IPS-NIHi11 (cell line): ENCODE measurements at places on chromosomes 2 and 18.

DNA sequence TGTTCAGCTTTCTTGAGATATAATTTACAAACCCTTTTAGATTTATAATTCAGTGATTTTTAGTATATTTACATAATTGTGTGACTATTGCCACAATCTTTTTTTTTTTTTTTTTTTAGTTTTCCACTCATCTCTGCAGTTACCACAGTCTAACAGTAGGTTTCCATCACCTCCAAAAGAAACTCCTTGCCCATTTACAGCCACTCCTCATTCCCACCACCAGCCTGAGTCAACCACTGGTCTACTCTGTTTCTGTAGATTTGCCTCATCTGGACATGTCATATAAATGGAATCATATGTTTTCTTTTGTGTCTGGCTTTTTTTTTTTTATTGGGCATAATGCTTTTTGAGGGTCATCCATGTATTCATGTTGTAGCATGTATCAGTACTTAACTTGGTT lies 16.1 kb downstream of the MTX2 start:
- no peak for DNase-seq

DNA sequence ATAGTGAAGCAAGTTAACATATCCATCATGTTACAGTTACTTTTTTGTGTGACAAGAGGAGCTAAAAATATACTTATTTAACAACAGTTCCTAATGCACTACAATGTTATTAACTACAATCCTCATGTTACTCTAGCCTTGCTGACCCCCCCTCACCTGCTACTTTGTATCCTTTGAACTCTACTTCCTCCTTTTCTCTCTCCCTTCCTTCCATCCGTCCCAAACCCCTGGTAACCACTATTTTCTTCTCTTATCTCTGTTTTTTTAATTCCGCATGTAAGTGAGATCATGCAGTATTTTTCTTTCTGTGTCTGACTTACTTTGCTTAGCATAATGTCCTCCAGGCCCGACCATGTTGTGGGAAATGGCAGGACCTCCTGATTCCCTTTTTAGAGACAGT lies 59.4 kb downstream of the NPAS2 start:
- DNase-seq = no peak

DNA sequence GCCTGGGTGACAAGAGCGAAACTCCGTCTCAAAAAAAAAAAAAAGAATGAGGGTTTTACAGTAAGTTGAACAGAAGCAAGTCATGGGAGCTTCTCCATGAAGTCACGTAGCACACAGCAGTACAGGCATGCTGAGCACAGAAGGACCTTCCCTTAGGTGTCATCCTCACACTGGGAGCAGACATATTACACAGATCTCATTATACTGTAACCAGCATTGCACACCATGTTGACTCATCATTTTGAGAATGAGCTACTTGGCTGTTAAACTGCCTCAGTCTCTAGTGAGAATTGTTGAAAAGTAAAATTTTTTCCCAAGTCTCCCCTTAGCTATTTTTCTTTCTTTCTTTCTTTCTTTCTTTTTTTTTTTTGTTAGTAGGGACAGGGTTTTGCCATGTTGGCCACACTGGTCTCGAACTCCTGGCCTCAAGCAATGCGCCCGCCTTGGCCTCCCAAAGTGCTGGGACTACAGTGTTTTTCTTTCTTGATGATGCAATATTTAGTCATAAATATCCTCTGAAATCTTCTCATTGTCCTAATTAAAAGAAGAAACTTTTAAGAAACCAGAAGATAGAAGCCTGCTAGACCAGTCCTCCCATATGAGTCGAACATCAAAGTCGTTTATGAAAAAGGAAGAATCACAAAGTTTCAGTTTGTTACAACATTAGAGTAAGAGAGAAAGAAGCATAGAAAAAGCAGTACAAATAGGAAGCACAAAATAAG lies 37.9 kb upstream of the PPP1CB start:
- DNase-seq = no peak

DNA sequence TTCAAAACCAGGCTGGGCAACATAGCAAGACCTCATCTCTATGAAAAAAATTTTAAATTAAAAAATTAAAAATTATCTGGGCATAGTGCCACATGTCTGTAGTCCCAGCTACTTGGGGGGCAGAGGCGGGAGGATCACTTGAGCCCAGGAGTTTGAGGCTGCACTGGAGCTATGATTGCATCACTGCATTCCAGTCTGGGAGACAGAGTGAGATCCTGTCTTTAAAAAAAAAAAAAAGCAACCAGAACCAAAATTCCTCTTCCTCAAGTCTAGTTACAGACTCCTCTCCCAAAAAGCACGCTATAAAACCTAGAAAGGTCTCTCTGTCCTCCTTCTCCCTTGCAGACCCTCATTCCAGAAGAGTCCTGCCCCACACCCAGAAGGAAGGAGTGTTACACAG lies 23.9 kb downstream of the TNFAIP6 start:
- DNase-seq = no peak

DNA sequence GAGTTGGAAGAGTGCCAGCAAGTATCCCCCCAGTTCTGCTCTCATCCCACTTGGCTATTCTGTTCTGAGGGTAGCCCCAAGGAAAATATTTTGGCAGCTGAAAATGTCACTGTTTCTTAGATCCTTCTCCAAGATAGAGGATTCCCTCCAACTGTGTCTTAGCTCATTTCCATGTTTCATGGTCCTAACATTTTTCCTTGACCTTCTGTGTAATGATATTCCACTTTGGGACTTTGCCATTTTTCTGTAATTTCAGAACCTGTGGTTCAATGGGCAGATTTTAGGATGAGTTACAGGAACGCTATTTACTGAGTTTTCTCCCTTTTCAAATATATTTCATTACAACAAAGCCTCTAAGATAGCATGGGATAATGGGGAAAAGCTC lies 34.7 kb downstream of the NHEJ1 start:
- no peak for DNase-seq

DNA sequence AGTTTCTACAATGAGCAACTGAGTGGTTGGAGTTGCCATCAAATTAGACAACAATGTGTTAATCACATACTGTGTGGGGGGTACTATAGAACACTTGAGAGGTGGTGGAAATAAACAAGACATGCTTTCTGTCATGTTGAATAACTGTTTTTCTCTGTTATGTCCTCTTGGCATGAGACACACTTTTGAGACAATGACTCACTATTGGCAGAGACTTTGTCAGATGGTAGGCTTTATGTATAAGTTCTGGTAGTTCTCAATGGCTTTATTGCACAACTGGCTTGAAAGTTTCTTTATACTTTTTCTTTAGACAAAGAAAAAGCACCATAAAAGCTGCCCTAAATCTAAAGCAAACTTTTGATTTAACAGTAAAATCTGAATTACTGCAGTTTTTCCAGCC lies 578.7 kb downstream of the ADCYAP1 start:
- no peak for DNase-seq

GRCh38 chr18:74400813-74401212 lies 56.3 kb downstream of the DIPK1C start:
- no peak for DNase-seq

GRCh38 chr18:10403708-10404107 lies 50.7 kb upstream of the APCDD1 start:
- no peak for DNase-seq

- DNase-seq = no peak
Measured at GRCh38 chr2:57990118-57990725, 56.4 kb upstream of the VRK2 start.

GRCh38 chr2:239603411-239604356 lies 202.9 kb upstream of the HDAC4 start:
- DNase-seq = no peak

DNA sequence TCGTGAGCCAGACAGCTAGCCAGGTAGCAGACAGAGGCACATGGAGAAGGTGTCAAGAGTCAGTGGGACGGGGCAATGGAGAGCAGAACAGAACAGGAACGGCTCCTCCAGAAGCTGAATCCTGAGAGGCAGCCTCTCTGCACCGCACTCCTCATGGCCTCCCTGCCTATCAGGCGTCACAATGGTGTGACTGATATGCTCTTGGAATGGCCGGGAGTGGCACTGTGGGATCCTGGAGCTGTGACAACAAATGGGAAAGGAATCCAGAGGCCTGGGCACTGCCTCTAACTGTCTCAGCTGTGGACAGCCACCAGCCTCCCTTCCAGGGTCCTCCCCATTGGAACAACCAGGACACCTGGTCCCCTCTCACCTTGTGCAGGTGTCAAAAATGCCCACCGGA lies 89.1 kb upstream of the ID2 start:
- no peak for DNase-seq

DNA sequence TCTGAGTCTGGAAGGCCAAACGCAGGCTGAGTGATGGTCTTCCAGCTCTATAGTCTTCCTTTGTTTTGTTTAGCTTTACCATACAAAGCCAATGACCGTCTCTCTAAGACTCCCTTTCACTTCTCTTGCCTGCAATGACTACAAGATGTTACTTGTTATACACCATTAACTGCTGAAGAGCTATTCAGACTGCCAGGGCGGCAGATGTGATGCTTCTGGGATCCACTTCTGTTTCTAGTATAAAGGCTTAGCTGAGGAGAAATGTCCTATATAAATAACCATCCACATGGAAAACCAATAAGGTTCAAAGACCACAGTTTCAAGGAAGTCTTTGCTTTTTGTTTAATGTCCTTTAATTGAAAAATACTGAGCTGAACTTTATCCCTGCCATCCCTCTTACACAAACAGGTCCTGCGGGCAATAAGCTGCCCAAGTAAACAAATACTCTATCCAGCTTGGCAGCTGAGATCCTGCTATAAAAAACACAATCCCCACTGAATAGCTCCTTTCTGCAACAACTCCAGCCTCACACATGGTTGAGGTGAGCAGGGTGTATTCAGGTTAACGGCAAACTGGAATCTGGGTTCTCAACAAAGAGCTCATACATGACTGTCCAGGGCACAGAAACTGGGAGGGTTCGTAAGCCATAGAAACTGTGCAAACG lies 124.6 kb downstream of the VIT start:
- DNase-seq = no peak

- no peak for DNase-seq
Measured at GRCh38 chr2:2056531-2056930, 274.5 kb downstream of the MYT1L start.

- no peak for DNase-seq
Measured at GRCh38 chr2:60745330-60745729, 10.7 kb upstream of the PAPOLG start.

GRCh38 chr2:54605836-54606235 lies 117.6 kb upstream of the EML6 start:
- DNase-seq = no peak

DNA sequence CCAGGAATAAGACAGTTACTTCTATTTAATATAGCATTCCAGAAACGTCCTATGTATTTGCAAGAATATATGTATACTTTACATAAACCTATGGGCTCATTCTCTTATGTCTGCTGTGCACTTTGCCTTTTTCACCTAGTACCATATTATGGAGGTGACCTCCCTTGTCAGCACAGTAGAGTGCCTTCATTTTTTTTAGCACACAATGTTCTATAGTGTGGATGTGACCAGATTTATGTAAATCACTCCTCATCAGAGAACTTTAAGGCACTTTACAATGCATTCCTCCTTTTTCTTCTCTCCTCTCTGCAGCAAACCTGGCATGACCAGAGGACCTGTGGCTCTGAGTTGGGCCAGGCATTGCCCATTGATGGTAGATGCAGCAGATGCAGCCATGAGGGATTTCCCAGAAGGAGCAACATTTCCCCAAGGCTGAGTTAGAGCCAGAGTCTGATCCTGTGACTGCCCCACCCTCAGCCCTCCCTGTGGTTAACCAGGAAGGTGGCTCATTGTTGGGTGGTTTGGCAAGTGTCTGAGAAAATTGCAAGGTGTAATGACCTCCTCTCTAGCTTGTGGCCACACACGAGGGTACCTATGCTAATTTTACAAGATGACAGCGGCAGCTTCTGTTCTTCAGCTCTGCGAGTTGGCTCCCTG lies 76.5 kb upstream of the DLX2 start:
- no peak for DNase-seq

- DNase-seq = no peak
Measured at GRCh38 chr18:45056926-45057325, 376.2 kb downstream of the SETBP1 start.
